ENCODE measurements at places on chromosomes 2 and 18. TPM values are rescaled to one million over a fixed set of nuclear protein-coding genes. Genes with fewer than 3 reads are reported as not detected.

- no peaks in the 10 kb centered on the region for H3K36me3 ChIP-seq
- no peak overlapping the region for H3K27ac ChIP-seq
- no peak for DNase-seq
- no peaks in the 10 kb centered on the region for H3K27me3 ChIP-seq
Measured at GRCh38 chr2:205024822-205025518, 479.7 kb downstream of the PARD3B start.

DNA sequence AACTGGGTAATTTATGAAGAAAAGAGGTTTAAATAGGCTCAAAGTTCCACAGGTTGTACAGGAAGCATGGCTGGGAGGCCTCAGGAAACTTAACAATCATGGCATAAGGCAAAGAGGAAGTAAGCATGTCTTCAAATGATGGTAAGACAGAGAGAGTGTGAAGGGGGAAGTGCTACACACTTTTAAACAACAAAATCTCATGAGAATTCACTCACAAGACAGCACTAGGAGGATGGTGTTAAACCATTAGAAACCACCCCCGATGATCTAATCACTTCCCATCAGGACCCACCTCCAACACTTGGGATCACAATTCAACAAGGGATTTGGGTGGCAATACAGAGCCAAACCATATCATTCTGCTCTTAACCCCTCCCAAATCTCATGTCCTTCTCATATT is 34.9 kb downstream of the CFAP210 start:
- no peaks in the 10 kb centered on the region for H3K36me3 ChIP-seq
- H3K4me1 ChIP-seq: no peaks in the 10 kb centered on the region
- H3K27me3 ChIP-seq: no peaks in the 10 kb centered on the region
- H3K27ac ChIP-seq: no peak overlapping the region
- no peak overlapping the region for H3K4me3 ChIP-seq

GRCh38 chr2:151657667-151658076 is 76.6 kb downstream of the NEB start:
- DNase-seq: no peak
- H3K4me3 ChIP-seq: no peak overlapping the region
- H3K27ac ChIP-seq: no peak overlapping the region
- H3K27me3 ChIP-seq: no peaks in the 10 kb centered on the region

DNA sequence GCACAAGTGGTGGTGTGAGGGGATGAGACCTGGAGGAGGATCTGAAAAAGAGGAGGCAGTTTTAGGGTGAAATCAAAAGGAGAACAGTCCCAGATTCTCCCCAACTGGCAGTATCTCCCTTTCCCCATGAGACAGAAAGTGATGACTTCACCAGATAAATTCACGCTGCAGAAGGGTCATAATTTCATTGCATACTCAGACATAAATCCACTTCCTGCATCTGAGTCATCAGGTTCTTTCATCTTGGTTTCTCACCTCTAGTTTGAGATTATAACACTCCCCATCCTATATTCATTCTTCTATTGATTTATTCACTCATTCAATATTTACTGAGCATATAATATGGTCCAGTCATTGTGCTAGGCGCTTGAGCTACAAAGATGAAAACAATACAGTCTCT is 64.7 kb downstream of the CCDC148 start:
- H3K4me1 ChIP-seq: no peaks in the 10 kb centered on the region
- H3K4me3 ChIP-seq: no peak overlapping the region
- no peak overlapping the region for H3K27ac ChIP-seq
- H3K36me3 ChIP-seq: no peaks in the 10 kb centered on the region
- DNase-seq: no peak

The ZBTB7C gene
- total RNA-seq: 42.4 TPM

The FAM124B gene
- 0.37 TPM for total RNA-seq

The CTDSP1 gene
- 60.7 TPM for total RNA-seq

DNA sequence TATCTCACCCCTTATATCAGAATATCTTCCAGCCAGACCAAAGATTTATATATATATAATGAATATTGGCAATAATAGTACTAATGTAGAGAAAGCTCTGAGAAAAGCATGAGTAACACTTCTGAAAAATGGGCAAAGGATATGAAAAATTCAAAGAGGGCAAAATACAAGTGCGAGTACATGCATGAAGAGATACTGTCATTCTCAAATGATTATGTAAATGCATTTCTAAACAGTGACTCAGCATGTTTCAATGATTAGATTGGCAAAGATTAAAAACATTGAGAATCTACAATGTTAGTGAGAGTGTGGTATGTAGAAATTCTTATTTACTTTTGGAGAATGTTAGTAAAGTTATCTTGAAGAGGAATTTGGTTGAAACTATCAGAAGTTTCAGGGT is 118.3 kb upstream of the NEDD4L start:
- DNase-seq: no peak
- H3K27me3 ChIP-seq: no peaks in the 10 kb centered on the region
- no peaks in the 10 kb centered on the region for H3K36me3 ChIP-seq
- no peaks in the 10 kb centered on the region for H3K4me1 ChIP-seq

DNA sequence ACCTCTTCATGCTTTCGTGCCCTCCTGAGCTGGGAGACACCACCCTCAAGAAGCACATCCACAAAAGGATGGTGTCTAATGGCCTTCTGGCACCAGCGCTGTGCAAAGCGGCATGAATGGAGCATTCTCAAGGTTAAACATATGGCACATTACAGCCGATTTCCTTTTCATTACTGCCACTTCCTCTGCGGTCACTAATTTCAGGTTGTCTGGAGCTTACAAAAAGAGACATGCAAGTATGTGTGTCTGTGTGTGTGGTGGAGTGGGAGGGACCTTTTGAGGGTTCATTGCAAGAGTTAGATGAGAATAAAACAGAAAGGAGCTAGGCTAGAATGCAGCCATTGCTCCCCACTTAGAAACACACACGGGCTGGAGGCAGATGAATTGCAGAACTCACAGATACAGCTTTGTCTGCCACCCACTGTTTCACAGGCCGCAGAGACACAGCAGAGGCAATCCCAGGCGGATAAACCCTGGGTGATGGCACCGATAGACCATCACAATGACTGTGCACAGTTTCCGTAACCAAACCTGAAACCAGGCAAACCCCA is 76.0 kb downstream of the TGIF1 start:
- H3K4me3 ChIP-seq: no peak overlapping the region
- H3K36me3 ChIP-seq: no peaks in the 10 kb centered on the region
- H3K4me1 ChIP-seq: peaks cover 31% of the 10 kb centered on the region
- peak overlapping the region; percentile 21 for H3K27ac ChIP-seq
- no peaks in the 10 kb centered on the region for H3K27me3 ChIP-seq

The MERTK gene
- 73.8 TPM for total RNA-seq

GRCh38 chr2:88187038-88187676 is 17.0 kb downstream of the THNSL2 start:
- no peaks in the 10 kb centered on the region for H3K4me1 ChIP-seq
- no peak overlapping the region for H3K4me3 ChIP-seq
- peak; percentile 88 for DNase-seq
- no peaks in the 10 kb centered on the region for H3K36me3 ChIP-seq

DNA sequence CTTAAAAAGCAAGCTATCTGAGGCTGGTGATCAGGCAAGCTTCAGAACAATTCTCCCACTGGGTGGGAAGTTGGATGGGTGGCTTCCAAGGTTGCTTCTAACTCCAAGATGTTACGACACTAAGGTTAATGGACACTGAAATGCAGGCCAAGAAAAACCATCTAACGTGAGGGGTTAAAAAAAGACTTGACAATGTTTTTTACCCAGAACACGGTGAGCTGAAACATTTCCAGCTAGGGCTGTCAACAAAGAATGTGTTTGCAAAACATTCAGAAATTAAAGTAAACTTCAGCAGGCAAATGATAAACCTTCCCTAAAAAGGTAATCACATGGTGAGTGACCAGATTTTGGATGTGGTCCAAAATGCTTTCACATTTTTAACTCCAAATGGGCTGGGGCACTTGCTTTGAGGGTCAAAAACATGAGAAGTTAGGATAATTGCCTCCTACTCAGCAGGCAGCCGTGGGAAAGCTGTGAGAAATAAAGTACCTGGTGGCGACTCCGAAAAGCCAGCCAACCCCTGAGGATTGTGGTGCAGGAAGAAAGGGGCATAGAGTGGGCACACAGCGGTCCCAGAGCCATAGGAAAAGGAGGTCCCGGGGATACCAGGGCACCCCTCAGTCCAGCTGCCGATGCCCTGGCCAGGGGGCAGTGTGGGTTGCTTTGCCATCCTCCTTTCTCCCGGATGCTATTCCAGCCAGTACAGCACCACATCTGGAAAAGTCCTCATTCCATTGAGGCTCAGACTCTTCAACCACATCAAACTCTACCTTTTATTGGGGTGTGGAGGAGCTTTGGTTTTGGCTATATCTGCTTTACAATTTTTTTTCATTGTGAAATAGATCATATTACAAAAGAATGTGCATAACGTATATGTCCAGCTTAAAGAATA is 90.0 kb upstream of the ATL2 start:
- DNase-seq: no peak
- H3K27me3 ChIP-seq: no peaks in the 10 kb centered on the region
- no peak overlapping the region for H3K27ac ChIP-seq
- no peak overlapping the region for H3K4me3 ChIP-seq
- H3K36me3 ChIP-seq: no peaks in the 10 kb centered on the region

DNA sequence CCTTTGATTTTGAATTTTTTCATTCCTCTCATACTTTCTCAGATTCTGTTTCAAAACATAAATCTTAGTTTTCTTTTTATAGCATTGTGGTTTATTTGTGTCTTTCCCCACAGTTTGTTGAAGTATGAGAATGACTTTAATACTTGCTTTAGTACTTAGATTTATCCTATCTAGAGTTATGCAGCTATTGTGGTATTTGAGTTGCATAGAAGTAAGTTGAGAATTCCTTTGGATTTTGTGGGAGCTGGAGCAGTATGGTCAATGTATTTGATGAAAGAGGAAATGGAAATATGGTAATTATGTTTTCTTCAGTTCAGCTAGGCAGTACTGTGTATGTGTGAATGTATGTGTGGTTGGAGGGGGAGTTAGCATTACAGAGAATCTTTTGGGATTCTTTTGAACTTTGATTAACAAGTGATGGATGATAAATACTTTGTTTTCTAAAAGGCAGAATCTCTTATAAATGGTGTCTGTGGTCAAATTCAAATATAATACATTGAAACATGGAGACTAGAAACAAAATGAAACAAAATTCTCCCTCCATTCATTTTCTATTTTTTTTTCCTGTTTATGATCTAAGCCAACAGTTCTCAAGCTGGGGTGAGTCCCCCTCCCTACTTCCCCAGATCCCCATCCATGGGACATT is 3.0 kb downstream of the ACVR2A start:
- no peak for DNase-seq
- H3K4me3 ChIP-seq: no peak overlapping the region
- H3K27me3 ChIP-seq: no peaks in the 10 kb centered on the region
- no peaks in the 10 kb centered on the region for H3K36me3 ChIP-seq
- H3K4me1 ChIP-seq: peaks cover 21% of the 10 kb centered on the region

DNA sequence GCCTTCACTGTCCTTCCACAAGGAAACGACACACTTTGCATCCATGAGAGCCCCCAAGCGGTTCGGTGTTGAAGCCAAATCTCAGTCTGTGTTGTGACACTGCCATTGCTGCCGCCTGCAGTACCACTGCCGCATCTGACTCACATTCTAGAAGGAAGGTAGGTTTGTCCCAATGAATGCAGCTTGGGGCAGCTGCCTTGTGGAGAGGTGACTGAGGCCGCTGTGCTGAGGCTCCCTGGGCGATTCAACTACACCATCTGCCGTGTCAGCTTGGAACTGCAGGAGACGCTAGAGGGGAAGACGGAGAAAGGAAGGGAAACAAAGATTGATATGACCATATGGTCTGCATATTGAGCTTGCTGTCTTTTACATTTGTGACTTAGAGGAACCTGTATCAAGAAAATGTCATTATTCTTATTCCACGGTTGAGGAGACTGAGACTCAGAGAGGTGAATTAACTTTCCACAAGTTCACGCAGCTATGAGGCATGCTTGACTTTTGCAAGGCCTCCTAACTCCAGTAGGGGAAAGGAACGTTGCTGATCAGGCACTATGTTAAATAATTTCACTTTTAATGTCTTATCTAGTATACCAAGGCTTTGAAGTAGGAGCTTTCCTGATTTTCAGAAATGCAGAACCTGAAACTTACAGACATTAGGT is 43.5 kb upstream of the LMAN1 start:
- no peaks in the 10 kb centered on the region for H3K36me3 ChIP-seq
- no peaks in the 10 kb centered on the region for H3K4me1 ChIP-seq
- H3K27me3 ChIP-seq: no peaks in the 10 kb centered on the region
- no peak overlapping the region for H3K27ac ChIP-seq
- peak; percentile 88 for DNase-seq

DNA sequence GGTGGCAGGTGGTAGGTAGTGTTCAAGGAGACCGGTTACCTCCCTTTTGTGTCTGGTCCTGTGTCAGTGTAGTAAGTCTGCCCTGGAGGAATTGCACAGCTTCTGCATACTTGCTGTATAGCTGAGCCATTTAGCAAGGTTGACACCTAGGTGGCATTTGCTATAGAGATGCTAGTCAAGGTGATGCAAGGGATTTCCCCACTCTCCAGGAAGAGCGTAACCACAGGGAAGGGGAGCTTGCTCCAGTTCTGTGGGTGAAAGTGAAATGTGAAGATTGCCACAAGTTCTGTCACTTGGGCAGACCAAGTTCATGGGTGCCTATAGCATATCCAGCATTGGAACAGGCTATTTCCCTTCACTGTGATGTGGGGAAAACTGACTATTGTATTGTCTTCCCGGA is 28.1 kb downstream of the NAT8 start:
- H3K4me1 ChIP-seq: no peaks in the 10 kb centered on the region
- H3K27me3 ChIP-seq: no peaks in the 10 kb centered on the region
- H3K4me3 ChIP-seq: no peak overlapping the region
- H3K36me3 ChIP-seq: no peaks in the 10 kb centered on the region
- H3K27ac ChIP-seq: no peak overlapping the region

GRCh38 chr18:61155586-61155985 is 177.6 kb upstream of the CDH20 start:
- no peaks in the 10 kb centered on the region for H3K36me3 ChIP-seq
- H3K27ac ChIP-seq: no peak overlapping the region
- no peaks in the 10 kb centered on the region for H3K4me1 ChIP-seq
- H3K4me3 ChIP-seq: no peak overlapping the region
- no peak for DNase-seq

DNA sequence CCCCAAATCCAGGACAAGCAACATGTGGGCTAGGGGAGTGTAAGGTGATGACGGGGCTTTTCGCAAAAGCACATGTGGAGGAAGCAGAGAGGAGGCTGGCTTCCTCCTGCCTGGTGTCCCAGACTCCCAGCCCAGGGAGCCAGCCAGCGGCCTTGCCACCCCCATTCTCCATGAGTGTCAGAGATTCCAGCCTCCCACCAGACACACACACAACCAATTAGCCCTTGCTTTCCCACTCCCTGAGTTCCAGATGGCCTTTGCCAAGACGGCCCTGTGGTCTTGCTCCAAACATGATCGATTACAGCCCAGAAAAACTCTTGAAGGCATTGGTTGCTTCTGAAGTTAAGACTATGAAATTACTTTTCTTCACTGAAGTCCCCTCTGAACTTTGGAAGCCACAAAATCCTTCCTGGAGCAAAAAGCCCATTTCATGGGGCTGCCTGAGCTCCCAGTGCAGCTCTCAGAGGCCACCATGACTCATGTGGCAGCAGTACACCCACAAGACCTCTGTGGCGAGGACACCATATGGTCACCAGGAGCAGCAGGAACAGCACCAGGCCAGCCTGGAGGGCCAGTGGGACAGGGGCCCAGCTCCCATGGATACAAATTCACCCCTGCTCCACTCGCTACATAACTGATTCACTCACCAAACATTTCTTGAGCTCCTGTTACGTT is 69.1 kb upstream of the PID1 start:
- no peak for DNase-seq
- H3K36me3 ChIP-seq: no peaks in the 10 kb centered on the region
- H3K27ac ChIP-seq: no peak overlapping the region
- no peak overlapping the region for H3K4me3 ChIP-seq

The KCNS3 gene
- total RNA-seq: 86.9 TPM

GRCh38 chr2:241855245-241855887 is 3.3 kb downstream of the PDCD1 start:
- no peaks in the 10 kb centered on the region for H3K27me3 ChIP-seq
- peaks cover 19% of the 10 kb centered on the region for H3K4me1 ChIP-seq
- DNase-seq: no peak
- H3K4me3 ChIP-seq: no peak overlapping the region
- no peak overlapping the region for H3K27ac ChIP-seq
- no peaks in the 10 kb centered on the region for H3K36me3 ChIP-seq
